ENCODE measurements at places on chromosomes 7 and 10.

GRCh38 chr7:84538268-84538667 is 343.7 kb upstream of the SEMA3A start:
- no peak for DNase-seq

GRCh38 chr7:157863906-157864810 is 527.4 kb downstream of the DNAJB6 start:
- DNase-seq: no peak

DNA sequence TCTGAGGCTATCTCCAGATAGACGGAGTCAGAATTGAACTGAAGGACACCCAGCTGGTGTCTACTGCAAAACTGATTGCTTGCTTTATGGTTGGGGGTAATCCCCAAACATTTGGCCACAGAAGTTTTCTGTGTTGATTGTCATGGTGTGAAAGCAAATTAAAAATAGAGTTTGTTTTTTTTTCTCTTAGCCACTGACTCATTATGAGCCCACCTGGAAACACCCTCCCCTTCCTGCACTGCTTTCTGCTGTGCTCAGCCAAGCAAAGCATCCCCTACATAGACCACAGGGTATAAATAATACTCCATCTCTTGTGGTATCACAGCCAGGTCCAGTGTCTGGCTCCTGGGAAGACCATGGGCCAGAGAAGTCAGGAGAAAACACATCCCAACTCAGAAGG is 6.5 kb upstream of the VWC2 start:
- DNase-seq: no peak

DNA sequence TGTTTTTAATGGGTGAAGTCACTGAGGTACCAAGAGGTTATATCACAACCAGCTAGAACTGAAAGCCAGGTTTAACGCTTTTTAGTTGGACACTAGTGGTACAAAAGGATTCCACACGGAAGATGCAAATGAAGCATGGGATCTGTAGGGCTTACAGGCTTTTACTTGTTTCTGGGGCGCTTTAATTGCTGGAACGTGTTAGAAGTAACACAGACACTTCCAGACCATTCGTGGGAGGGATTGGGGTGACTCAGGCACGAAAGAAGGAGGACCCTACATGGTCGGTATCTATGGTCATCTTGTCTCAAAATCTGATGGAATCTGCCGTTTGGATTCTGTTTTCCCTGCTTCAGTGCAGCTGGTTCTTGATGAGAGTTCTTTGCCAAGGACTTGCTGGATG is 1.0 kb downstream of the YKT6 start:
- DNase-seq: no peak

DNA sequence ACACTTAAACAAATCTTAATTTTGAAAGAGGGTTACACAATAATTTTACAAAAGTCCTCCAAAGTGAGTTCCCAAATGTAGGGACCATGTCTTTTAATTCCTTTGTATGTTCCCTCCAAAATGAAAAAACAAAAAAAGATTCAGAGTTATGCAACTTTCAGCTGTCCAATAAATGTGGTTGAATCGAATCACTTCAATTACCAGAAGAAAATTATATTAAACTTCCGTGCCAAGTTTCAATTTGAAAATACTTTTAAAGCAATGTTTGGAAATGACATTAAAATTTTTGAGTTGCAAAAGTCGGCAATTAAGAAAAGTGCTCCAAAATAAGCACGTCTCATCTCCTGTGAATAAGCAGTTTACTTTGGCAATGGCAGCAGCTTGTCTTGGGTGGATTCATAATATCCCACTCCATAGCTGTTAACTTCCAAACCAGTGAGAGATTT is 60.3 kb upstream of the C1GALT1 start:
- DNase-seq: no peak

- DNase-seq: no peak
Measured at GRCh38 chr7:137975768-137976167, 26.1 kb downstream of the CREB3L2 start.

DNA sequence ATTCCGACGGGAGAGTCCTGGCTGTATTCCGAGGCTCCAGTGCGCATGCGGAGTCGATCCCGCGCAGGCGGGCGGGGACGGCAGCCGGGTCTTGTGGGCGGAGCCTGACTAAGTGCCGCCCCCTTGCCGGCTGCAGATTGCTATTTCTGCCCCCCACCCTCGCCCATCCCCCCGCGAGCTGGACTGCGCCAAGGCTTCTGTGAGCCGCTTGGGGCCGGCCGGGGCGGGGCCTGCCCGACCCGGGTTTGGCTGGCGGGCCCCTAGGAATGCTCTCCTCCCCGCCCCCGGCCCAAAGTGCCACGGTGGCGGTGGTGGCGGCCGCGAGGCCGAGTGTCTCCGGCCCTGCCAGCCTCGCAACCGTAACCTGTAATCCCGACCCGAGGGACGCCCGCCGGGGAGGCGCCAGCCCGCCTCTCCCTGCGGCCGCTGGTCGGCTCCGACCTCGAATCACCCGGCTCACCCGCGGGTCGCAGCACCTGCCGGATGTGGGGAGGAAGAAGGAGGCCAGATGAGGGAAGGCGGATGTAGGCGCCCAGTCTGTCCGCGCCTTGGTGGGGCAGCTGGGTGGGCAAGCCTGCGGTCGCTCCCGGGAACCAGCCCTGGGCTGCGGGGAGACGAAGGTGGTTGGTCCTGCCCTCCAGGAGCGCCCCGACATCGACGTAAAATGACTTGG is 702 bp upstream of the KAZALD1 start:
- DNase-seq: peak; percentile 72

DNA sequence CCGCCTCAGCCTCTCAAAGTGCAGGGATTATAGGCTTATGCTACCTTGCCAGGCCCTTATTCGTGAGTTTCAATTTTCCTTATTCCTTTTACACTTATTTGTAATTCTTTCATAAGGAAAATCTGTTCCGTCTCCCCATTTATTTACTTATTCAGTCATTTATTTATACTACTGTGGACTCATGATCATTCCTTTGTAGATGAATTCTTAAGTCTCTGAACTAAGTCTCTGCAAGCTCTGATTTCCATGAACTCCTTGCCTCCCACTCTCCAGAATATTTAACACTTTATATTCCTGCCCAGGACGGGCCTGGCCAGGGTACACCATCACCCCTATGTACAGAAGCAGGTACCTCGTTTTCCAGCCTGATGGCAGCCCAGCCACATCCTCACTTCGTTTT is 39.4 kb downstream of the PFKFB3 start:
- DNase-seq: no peak

GRCh38 chr7:90777041-90777440 is 180.9 kb downstream of the CDK14 start:
- no peak for DNase-seq

GRCh38 chr7:55475855-55476803 is 96.2 kb downstream of the VOPP1 start:
- no peak for DNase-seq

GRCh38 chr10:96360766-96361165 is 2.0 kb upstream of the OPALIN start:
- no peak for DNase-seq

DNA sequence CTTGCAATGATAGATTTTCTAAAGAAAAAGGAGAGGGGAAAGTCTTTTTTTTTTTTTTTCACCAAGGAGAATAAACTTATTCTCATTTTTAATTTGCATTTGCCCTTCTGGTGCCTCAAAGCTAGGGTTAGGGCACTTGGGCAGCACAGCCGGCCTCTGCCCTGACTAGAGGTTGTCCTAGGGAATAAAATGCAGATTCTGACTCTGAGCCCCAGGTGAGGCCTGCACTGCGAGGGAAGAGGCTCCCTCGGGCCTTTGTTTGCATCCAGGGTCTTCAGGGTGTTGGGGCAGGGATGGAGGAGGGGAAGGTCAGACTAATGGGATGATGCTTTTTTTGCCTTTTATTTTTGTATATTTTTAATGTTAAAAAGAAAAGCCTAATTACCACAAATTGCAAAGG is 7.8 kb downstream of the MYL7 start:
- no peak for DNase-seq

DNA sequence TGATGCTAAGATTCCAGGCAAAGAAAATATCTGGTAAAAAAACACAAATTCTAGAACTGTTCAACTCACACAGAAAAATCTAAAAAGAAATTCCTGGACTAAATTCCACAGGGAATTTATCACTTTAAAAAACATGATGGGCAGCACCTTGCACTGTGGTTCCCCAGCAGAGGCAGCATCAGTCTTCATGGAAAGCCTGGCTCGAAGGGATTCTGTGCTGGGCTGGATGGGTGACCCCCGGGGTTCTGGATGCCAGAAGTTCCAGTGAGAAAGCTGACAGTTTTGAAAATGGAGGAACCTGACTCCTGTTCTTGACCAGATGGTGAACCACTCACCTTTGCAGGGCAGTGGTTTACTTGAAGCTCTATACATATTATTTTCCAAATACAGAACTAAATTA is 52.0 kb downstream of the RAB11FIP2 start:
- no peak for DNase-seq

DNA sequence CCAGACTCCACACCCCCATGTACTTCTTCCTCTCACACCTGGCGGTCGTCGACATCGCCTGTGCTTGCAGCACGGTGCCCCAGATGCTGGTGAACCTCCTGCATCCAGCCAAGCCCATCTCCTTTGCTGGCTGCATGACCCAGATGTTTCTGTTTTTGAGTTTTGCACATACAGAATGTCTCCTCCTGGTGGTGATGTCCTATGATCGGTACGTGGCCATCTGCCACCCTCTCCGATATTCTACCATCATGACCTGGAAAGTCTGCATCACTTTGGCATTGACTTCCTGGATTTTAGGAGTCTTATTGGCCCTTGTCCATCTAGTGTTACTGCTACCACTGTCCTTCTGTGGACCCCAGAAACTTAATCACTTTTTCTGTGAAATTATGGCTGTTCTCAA is 4.8 kb downstream of the OR2A25 start:
- DNase-seq: no peak
